ENCODE measurements at places on chromosomes 12 and 14.

- peak; percentile 96 for DNase-seq
These were observed 248.6 kb upstream of the KRR1 start for GRCh38 chr12:75759842-75760572.

GRCh38 chr14:57607086-57607485 lies 113.4 kb upstream of the CCDC198 start:
- no peak for DNase-seq

DNA sequence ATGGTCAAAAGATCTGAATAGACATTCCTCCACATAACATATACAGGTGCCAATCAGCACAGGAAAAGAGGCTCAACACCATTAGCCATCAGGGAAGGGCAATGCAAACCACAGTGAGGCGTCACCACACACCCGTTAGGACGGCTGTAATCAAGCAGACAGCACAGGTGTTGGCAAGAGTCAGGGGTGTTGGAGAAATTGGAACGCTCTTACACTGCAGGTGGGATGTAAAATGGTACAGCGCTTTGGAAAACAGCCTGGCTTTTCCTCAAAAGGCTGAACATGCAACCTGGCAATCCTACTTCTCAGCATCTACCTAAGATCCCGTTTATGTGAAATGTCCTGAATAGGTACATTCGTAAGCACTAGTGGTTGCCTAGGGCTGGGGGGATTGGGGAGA lies 21.5 kb upstream of the MMP17 start:
- DNase-seq: no peak

- peak; percentile 71 for DNase-seq
These were observed at the start of gene PRPF40B for GRCh38 chr12:49623142-49623904. TSS of gene PRPF40B (plus strand) at chr12:49623561. CDS start at chr12:49623591, 30 bp downstream.

- peak; percentile 73 for DNase-seq
These were observed 16.6 kb downstream of the PITPNM2 start for GRCh38 chr12:123134271-123134671.

- DNase-seq: no peak
These were observed 143.0 kb upstream of the EGLN3 start for GRCh38 chr14:34093883-34094282.

DNA sequence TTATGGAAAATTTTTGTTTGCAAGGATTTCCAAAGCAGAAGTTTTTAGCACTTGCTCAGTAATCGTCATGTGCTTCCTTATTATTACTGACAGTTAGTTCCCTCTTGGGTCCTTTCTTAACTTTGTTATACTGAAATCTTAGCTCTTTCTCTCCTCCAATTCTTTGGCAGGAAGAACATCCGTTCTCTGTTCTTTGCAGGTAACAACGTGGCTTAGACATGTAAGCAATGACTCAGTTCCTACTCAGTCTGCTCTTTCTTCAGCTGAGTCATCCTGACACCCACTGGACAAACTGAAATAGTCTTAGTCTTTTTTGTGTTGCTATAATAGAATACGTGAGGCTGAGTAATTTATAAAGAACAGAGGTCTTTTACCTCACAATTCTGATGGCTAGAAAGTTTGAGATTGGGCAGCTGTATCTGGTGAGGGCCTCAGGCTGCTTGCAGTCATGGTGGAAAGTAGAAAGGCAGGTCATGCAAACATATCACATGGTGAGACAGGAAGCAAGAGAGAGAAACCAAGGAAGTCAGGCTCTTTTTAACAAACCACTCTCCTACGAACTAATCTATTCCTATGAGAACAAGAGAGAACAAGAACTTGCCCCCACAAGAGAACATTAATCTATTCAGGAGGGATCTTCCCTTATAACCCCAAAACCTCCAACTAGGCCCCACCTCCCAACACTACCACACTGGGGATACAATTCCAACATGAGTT lies 49.2 kb downstream of the TESPA1 start:
- peak; percentile 99 for DNase-seq
